ENCODE measurements at places on chromosomes 6 and 20. TPM values are rescaled to one million over a fixed set of nuclear protein-coding genes. Genes with fewer than 3 reads are reported as not detected.

The MAFB gene
- total RNA-seq = not detected

DNA sequence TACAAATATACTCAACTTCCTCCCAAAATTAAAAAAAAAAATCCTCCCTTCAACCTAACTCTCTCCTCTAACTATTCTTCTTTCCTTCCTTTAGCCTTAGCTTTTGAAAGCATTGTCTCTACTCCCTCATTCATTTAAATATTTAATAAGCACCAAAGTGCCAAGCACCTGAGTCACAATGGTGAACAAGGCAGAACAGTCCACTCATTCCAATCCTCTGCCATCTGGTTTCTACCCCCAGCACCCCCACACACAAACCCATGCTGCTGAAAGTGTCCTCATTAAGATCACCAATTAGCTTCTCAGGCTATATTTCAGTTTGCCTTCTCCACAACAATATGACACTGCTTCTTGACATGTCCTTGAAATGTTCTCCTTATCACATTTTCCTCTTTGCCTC lies 76.3 kb downstream of the DTNBP1 start:
- no peak for DNase-seq
- H3K4me3 ChIP-seq = no peak overlapping the region
- H3K4me1 ChIP-seq = no peaks in the 10 kb centered on the region
- no peak overlapping the region for H3K27ac ChIP-seq
- H3K27me3 ChIP-seq = no peaks in the 10 kb centered on the region
- no peaks in the 10 kb centered on the region for H3K36me3 ChIP-seq

GRCh38 chr6:9789201-9789600 lies 625.7 kb downstream of the TFAP2A start:
- H3K27ac ChIP-seq = no peak overlapping the region
- no peak overlapping the region for H3K4me3 ChIP-seq
- H3K27me3 ChIP-seq = no peaks in the 10 kb centered on the region
- no peaks in the 10 kb centered on the region for H3K4me1 ChIP-seq
- no peaks in the 10 kb centered on the region for H3K36me3 ChIP-seq
- no peak for DNase-seq

- no peak overlapping the region for H3K27ac ChIP-seq
- H3K4me1 ChIP-seq = peaks cover 78% of the 10 kb centered on the region
- no peaks in the 10 kb centered on the region for H3K27me3 ChIP-seq
- no peak for DNase-seq
- H3K4me3 ChIP-seq = no peak overlapping the region
- no peaks in the 10 kb centered on the region for H3K36me3 ChIP-seq
These were observed 2.0 kb downstream of the LAMA5 start for GRCh38 chr20:62364911-62365736.

GRCh38 chr6:1495344-1495743 lies 106.0 kb downstream of the FOXF2 start:
- H3K27ac ChIP-seq = no peak overlapping the region
- no peak overlapping the region for H3K4me3 ChIP-seq
- no peaks in the 10 kb centered on the region for H3K36me3 ChIP-seq
- H3K27me3 ChIP-seq = no peaks in the 10 kb centered on the region
- no peak for DNase-seq

DNA sequence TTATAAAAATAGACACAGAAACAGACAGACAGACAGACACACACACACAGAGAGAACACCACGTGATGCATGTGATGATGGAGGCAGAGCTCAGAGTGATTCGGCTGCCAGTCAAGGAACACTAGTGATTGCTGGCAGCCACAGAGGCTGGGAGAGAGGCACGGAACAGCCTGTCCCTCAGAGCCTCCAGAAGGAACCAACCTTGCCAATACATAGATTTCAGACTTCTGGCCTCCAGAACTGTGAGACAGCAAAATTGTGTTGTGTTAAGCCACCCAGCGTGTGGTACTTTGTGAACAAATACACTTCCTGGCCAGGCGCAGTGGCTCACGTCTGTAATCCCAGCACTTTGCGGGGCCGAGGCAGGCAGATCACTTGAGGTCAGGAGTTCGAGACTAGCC lies 9.5 kb upstream of the PARD6B start:
- H3K27me3 ChIP-seq = peaks cover 4% of the 10 kb centered on the region
- no peaks in the 10 kb centered on the region for H3K36me3 ChIP-seq
- H3K4me1 ChIP-seq = peaks cover 10% of the 10 kb centered on the region
- no peak overlapping the region for H3K27ac ChIP-seq

DNA sequence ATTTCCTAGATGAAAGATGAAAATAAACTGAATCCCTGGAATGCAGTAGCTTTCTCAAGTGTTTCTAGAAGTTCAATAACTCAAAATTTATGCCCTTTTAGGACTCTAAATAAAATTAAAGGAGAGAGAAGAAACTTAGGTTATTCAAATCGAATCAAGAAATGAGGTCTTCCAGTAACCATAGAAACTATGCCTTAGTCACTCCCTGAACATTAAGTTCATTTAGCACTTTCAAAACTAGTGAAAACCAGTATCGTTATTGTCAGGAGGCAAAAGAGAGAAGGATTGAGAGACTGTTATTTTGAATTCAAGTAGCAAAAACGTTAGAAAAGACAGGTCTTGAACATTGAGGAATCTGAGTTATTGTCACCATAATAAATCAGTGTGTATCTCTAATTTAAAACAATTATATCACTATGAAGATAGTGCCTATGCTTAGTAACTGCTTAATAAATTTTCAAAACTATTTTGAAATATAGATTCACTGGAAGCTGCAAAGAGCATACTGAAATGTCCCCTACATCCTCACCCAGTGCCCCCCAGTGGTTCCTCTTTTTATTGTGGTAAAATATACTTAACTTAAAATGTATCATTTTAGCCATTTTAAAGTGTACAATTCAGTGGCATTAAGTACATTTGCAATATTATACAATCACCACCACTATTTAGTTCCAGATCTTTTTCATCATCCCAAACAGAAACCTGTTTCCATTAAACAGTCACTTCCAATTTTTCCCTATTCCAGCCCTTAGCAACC lies 4.6 kb downstream of the RPP21 start:
- H3K4me1 ChIP-seq = no peaks in the 10 kb centered on the region
- DNase-seq = no peak
- H3K27ac ChIP-seq = no peak overlapping the region

The OSTM1 gene
- 35.2 TPM for total RNA-seq

GRCh38 chr20:24585796-24586522 lies 116.5 kb downstream of the SYNDIG1 start:
- no peaks in the 10 kb centered on the region for H3K36me3 ChIP-seq
- no peak overlapping the region for H3K4me3 ChIP-seq
- H3K4me1 ChIP-seq = no peaks in the 10 kb centered on the region
- no peak overlapping the region for H3K27ac ChIP-seq

DNA sequence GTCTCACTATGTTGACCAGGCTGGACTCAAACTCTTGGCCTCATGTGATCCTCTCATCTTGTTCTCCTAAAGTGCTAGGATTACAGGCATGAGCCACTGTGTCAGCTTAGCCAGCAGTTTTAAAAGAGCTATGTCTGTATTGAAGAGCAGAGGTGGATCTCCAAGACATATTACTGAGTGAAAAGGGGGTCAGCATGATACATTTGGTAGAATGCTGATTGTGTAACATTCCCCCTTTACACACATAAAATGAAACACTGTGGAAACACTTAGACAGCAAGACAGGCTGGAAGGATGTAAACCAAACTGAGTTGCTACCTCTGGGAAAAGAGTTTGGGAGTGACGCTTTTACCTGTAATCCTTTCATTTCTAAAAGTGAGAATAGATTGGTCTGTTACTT lies 1.7 kb upstream of the RIPOR3 start:
- DNase-seq = no peak
- H3K36me3 ChIP-seq = no peaks in the 10 kb centered on the region
- H3K27ac ChIP-seq = no peak overlapping the region
